ENCODE measurements at places on chromosomes 7 and 10.

DNA sequence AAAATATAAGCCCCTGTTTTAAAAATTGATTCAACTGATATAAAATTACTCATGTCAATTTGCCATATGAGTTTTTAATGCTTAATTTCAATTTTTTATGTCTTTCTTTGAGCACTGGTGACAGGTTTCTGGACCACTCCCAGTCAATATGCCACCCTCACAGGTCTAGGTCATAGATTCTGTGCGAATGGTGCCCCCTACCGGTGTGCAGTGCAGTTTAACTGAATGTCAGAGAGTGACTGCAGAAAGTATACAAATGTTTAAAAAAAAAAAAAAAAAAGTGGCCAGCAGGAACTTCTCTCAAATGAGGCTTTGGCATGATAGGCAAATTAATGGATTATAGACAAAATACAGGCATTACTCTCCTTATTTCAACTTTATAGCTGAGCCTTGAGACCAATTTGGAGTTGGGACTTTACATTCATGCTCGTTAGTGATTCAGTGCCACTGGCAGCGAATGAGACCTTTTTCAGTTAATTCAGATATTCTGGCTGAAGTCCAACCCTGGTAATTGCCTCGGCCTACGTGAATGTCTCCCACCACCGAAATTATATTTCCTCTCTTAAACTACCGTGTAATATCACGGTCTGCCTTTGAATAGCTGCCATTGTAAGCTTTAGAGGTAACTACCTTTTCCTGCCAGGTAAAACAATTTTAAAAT lies 427.6 kb downstream of the PHTF2 start:
- no peak for DNase-seq

- no peak for DNase-seq
These were observed 2.1 kb downstream of the CNNM2 start for GRCh38 chr10:102919992-102920739.

GRCh38 chr7:130114776-130115175 lies 44.4 kb downstream of the KLHDC10 start:
- DNase-seq = no peak

DNA sequence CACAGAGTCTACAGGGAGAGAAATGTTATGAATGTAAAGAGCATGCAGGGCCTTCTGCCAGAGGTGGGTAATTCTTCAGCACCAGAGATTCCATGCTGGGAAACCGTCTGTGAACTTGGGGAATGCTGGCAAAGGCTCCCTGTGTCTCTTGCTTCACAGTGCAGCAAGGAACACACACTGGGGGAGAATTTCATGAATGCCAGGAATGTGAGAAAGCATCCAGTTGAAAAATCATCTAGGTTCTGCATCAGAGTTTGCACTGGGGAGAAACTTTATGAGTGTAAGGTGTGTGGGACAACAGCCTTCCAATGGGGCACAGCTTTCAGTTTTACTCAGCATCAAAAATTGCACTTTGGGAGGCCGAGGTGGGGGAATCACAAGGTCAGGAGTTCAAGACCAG lies 224.3 kb upstream of the IGFBP3 start:
- DNase-seq = no peak

DNA sequence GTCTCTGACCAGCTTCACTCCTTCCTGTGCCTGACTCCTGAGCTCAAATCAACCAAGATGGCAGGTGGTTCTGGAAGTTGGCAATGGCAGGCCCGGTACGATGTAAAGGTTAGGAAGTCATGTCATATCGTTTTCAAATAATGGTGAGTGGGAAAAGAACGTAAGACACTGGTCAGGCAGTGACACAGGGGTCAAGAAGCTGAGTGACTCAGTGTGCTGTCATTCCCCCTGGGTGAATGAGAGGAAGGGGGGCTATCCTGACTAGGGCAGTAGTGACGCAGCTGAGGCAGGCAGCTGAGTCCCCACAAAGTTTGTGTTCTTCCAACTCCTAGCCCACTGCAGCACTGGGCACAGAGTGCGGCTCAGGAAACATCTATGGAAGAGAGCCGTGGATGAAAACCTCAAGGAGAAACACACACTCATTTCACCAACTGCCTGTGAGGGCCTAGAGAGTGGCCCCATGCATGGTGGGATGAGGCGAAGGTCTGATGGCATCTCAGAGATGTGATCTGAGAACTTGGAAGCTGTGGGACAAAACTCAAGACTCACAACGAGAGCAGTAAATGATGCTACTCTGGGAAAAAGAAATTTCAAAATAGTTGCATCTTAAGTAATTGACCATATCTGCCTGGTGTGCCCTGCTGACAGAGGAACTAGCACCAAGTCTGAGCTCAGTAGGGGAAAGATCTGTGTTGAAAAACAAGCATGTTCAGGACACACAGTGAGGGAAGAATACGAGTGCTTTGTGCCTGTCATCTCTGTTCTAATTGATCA lies 23.2 kb downstream of the CREB3L2 start:
- DNase-seq = no peak

DNA sequence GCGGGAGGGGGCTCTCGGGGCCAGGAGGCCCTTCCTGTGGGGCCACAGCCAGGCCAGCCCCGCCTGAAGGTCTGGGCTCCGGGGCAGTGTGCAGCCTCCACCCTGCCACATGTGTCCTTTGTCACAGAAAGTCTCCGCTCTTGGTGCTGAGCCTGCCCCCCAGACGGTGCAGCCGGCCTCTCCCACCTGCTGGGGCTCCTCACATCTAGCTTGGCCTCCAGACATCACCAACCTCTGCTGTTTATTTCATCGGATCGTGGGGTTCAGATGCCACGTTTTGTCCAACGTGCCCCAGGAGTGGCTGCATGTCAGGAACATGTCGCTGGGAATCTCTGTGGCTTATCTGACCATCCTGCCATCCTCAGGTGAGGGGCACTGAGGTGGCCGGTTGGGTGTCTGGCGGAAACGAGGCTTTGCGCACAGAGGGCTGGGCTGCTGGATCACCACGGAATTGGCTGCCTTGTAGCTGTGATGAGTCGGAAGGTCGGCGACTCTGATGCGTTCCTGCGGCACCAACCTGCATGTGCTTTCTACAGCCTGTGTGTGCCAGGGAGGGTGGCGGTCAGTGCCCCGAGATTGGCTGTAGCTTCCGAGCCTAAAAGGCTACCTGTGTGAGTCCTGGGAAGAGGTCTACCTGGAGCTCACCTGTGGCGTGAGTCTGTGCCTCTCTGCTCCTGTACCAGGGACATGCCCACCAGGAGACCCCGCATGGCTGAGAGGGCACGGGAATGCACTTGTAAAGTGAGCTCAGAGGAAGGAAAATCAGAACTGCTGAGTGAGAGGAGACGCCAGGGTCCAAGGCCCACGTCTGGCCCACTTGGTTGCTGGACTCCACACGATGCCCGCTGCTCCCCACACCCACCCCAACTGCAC lies 316.4 kb downstream of the DNAJB6 start:
- no peak for DNase-seq

DNA sequence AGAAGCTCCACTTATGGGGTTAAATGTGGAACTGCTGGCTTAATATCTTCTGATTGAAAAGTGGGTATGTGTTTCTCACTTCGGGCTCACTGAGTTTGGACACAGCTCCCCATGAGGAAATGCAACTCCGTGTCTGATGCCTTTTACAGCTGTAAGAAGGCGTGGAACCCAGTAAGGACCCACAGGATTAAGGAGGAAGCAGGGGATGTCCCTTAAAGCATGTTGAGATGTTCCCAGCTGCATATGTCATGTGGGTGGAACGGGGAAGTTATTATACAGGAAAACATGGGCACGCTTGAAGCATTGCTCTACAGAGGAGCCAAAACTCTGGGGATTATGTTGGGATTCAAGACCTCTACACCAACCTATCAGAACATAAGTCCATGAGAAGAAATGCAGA lies 224.4 kb downstream of the NEBL start:
- no peak for DNase-seq

DNA sequence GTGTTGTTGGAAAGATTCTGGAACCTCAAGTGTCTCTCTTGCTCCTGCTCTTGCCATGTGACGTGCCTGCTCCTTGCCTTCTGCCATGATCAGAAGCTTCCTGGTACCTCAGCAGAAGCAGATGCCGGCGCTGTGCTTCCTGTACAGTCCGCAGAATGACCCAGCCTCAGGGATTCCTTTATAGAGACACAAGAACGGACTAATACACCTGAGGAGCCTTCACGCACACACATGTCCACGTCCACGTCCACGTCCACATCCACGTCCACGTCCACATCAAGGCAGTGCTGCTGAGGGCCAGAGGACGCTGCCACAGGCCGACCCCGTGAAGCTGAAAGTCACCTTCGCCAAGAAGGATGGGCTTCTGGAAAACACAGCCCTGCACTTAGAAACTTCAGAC lies 190.1 kb downstream of the MAD1L1 start:
- no peak for DNase-seq

DNA sequence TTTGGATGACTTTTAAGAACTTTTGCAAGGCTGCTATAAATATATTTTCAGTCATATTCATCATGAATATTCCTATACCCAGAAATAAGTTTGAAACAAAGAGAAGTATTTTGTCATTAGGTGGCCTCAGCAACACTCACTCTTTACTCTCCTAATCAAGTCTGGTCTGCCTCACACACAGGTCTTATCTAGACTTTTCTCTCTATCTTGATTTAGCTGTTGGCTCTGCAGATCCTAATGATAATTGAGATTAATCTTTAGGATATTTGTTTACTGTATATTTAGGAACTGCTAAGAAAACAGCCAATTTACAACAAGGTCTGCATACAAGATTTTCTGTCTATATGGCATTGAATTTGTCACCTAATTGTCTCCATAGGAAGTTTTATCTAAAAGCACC lies 297.6 kb downstream of the PTEN start:
- DNase-seq = no peak

- no peak for DNase-seq
These were observed 299.2 kb upstream of the LRGUK start for GRCh38 chr7:133827707-133828623.

- DNase-seq = no peak
These were observed 441 bp downstream of the FBH1 start for GRCh38 chr10:5890452-5890915.

DNA sequence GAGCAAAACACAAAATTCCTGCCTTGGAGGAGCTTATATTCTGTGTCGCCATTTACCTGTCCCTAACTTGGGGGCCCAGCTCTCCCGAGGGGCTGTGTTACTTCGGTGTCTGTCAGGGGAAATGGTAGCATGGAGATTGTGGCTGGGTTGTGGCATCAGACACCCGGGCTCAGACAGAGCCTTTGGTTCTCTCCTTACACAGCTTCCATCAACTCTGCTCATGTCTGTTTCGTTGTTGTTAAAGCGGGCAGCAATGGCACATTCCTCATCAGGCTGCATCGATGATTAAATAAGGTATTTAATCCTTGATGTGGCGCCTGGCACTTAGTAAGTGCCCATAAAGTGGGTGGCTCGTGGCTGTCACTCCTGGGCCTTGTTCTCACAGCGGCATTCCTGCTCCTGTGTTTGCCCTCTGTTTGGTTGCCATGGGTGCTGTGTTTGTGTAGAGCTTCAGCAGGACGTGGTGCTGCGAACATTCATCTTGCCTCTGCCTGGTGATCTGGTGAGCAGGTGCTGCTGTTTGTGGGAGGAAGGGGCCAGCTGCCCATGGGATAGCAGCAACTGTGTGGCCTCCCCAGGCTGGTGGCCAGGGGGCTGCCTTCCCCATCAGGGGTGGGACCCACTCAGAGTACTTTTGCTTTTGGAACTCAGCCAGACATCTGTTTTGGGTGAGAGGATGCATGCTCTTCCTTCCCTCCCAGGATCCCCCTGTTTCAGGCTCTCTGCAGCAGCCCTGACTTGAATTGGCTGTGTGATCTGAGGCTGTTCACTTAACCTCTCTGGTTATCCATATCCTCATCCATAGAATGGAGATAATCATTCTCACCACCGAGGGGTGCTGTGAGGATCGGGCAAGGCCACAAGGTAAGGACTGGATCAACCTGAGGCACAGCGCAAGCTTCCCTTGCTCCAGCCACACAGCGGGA lies 207.2 kb upstream of the SVIL start:
- no peak for DNase-seq

DNA sequence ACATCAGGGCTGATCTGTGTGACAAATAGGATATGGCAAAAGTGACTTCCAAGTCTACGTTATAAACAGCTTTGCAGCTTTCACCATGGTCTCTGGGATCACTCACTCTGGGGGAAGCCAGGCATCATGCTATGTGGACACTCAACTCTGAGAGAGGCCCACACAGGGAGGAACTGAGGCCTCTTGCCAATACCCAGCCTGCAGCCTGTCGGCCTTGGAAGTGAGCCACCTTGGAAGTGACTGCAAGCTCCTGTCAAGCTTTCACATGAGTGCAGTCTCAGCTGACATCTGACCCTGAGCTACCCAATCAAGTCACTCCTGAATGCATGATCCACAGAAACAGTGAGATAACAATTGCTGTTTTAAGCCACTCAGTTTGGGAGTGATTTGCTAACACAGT lies 56.5 kb downstream of the MMRN2 start:
- DNase-seq = no peak

GRCh38 chr10:27741173-27742091 lies 4.2 kb downstream of the MKX start:
- DNase-seq = peak; percentile 7

GRCh38 chr10:14302035-14302434 lies 28.7 kb downstream of the FRMD4A start:
- DNase-seq = no peak

DNA sequence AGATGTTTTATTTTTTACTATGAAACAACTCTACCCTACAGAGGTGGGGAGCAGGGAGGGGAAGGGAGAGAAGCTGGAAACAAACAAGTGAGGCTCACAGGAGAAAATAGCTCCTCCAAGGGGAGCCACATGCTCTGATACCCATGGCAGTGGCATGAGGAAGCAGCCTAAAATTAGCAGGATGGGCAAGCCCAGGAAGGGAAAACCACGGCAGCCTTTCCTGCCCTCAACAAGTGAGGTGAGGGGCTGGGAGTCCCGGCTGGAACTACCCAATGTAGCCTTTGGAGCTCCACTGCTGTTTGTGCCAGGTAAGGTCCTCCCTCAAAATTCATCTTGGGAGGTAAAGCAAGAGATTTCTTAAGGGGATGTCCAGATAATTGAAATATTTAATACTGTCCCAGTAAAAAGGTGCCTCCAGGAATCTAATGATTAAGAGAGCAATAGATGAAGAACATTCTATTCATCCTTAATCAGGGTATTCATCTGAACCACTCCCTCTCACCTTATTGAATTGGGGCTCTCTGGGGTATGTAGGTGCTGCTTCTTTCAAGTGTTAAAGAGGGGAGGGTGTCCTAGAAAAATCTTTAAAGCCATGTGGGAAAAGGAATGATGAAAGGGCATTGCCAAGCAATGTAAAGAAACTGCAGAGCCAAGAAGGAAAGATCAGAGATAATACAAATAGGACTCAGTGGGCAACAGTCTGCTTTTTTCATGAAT lies 12.8 kb upstream of the HERC4 start:
- no peak for DNase-seq

DNA sequence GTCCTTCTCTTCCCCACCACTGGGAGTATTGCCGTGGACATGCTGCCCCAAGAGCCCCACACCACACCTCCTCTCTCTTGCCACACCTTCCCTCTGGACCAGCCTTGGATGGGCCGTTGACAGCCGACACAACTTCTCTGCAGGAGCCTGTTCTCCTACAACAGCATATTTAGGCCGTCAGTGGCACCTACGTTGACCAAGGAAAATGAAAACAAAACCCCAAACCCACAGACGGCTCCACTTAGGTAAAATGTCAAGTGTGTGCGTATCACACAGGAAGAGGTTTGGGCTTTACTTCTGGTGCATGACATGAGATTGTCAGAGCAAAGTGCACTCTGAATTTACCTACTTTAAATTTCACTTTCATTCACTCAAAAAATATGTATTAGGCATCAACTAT lies 246.6 kb downstream of the ZMYND11 start:
- DNase-seq = no peak

- DNase-seq = no peak
These were observed 67.8 kb downstream of the GRB10 start for GRCh38 chr7:50714857-50715256.

GRCh38 chr7:3722396-3722922 lies 421.4 kb downstream of the SDK1 start:
- DNase-seq = peak; percentile 2

Measured in stimulated activated CD4-positive, alpha-beta T cell treated with anti-CD3 and anti-CD28 coated beads, Interleukin-1b, Interleukin-23, amount 100 ng/mL, for 4 hours (primary cell).